ENCODE measurements at places on chromosomes 2 and 18.

DNA sequence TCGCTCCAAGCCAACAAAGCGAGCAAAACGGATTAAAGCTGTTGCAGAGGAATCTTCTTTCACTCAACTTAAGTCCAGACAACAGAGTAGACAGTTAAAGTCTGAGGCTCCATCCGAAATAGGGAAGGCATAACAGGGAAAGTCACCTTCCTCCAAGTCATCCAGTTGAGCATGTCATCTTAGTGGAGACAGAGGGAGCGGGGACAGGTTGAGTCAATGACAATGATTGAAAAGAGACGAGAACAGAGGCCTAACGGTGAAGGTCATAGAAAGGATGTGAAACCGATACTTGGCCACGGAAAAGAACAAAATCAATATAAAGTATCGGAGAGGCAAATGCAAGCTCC, 455 bp downstream of the C18orf32 start:
- no peak for DNase-seq

DNA sequence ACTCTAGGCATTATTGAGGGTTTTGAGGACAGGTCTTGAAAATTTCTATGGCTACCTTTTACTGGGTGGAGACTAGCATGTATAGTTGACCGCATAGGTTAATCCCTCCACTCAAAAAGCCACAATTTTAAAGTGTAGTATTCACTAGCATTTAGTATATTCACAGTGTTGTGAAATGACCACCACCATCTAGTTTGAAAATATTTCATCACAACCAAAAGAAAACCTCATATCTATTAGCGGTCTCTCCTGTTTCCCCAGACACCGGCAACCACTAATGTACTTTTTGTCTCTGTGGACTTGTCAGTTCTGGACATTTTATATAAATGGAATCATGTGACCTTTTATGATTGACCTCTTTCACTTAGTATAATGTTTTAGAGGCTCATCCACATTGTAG, 53.9 kb downstream of the MSH2 start:
- no peak for DNase-seq

DNA sequence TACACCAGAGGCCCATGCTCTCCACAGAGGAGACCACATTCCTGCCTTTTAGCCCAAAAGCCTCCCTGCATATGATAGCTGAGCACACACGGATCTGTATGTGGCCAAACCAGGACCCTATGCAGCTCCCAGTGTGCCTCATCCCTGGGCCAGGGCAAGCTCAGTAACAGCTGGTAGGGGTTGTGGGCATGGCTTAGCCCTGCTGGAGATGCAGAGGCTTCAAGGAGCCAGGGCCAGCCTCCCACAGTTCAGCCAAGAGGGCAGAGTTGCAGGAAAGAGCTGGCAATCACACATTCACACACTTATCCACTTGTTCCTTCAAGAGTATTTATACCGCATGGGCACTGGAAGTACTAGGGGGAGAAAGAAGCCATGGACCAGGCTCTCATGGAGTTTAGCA, 1.6 kb upstream of the LIMS2 start:
- no peak for DNase-seq

DNA sequence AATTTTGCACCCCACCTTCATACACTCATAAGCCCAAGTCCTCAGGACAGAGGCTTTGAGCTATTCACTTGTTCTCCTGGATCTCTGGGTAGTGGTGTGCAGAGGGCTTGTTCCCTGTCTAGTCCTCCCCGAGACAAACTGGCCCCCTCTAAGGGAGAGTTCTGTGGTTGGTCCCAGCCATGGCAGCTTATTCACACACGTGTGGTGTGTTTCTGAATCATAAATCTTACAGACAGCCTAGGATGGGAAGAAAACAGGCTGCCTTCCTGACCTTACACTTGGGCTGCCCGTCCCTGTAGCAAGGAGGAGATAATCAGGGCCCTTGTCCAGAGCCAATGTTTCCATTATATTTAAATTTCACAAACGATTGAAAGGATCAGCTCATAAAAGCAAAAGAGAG, 255.0 kb downstream of the CLIP4 start:
- no peak for DNase-seq

GRCh38 chr2:88831792-88832248, 140.3 kb downstream of the RPIA start:
- DNase-seq, result peak; percentile 4

DNA sequence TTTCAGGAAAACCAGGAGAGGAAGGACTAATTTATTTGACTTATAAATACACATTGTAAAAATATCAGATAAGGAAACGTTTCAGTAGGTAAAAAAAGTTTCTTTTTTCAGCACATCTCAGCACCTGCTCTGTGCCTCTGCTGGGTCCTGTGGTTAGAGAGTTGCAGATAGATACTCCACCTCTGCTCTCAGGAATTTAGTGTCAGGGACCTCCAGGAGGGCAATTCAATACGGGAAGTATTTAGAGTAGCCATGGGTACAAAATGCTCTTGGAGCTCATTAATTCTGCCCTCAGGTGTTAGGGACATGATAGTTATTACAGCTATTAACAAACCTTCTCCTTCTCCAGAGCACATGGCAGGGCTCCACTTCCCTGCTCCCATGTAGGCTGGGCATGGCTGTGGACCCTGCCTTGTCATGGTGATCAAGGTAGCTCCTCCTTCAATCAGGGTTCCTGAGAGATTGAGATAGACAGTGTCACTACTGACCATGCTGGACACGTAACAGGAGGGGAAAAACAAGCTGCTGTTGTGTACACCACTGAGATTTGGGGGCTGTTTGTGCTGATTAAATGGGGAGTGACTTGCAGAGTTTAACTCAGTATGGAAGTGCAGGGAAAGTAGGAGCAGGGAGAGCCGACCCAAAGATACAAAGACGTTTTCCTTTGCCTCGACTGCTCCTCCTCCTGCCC, 185.6 kb upstream of the COPS8 start:
- DNase-seq, result no peak

GRCh38 chr2:99495115-99495860, 5.5 kb upstream of the REV1 start:
- DNase-seq, result no peak

DNA sequence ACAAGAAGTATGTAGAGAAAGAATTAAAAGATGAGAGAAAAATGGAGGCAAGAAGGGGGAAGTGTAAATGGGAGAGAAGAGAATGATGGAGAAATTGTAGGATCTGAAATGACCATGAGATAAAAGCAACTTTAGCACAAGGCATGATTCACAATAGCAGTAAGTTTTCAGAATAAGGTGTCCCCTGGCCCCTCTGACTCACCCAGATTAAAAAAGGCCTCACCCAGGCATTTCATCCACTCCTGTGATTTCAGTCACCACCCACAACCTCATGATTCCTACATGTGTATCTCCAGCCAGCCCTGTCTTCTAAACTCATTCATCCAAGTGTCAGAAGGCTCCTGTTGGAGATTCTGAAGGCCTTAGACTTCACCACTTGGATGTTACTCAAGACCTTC, 56.6 kb downstream of the SP100 start:
- DNase-seq, result peak; percentile 38
